ENCODE measurements at places on chromosomes 7 and 10. TPM values are rescaled to one million over a fixed set of nuclear protein-coding genes. Genes with fewer than 3 reads are reported as not detected.

GRCh38 chr10:122780391-122780790 lies 65.3 kb downstream of the CUZD1 start:
- no peak for DNase-seq

DNA sequence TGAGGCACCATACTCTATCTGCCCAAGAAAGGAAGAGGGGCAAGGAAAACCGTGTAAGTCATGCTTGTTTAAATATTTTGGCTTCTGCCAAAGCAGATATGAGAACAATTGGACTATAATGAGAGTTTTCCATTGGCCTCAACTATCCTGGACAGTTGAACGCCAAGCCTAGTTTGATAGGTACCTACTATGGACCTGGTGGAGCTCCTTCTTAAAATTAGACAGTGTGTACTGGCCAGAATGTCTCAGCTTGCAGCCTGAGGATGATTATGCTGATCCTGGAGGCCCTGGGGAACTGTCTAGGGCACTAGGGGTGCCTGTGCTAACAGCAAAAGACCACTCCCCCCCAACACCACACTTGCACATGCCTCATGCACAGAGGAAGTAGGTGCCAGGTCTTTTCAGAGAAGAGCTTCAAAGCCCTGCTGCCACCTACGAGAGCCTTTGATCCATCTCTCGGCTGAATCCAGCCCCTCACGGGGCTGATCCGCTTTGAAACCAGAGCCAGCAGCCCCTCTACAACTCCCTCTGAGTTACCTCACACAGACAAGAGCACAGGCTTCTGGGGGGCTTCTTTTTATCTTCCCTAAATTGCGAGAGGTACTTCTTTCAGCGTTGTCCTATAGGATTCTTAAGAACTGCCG lies 473.8 kb upstream of the GALNT17 start:
- DNase-seq: no peak

TAS2R41 gene
- total RNA-seq: not detected

- no peak for DNase-seq
These were observed 163.9 kb downstream of the TCF7L2 start for GRCh38 chr10:113113918-113114317.

POLR2J2 gene
- total RNA-seq: 10.3 TPM

LYZL2 gene
- total RNA-seq: not detected
